ENCODE measurements at places on chromosomes 3 and 15.

- DNase-seq: no peak
These were observed 14.1 kb downstream of the GYG1 start for GRCh38 chr3:149005416-149005815.

DNA sequence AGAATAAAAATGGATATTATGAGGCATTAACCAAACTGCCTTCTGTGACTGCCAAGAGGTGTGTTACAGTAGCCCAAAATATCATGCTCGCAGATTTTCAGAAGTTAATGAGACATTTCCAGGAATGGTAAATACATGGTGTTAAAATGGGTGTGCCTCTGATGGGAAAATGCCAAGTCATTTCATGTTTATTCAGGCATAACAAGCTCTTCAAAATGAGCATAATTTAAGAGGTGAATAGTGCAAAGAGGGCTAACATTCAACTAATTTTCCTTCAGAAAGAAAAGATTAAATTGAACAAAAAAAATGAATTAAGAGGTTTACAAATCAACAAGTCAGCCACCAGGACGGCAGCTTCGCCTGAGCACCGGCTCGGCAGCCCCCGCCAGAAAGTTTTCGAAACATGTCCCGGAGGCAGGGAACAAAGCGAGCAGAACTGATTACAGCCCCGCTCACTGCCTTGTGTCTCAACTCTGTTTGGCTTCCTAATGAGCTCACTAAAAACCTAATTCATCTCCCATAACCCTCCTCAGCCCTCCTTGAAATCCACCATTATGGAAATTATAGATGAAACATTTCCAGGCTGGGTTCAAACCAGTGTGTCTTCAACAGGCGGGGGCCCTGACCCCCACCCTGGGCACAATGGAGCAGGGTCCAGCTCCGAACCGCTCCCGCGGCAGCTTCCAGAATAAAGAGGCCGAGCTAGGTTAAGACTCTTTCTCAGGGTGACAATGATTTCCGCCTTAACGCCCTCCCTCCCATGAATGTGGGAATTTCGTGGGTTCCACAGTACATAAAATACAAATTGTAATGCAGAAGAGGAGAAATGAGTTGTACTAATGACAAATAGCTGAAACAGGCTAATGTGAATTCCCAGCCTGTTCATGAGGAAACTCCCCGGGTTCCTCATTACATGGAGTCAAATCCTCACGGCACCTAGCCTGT, 43.9 kb downstream of the MEIS2 start:
- DNase-seq: no peak

- DNase-seq: no peak
These were observed 901.7 kb downstream of the PLOD2 start for GRCh38 chr3:145259166-145259880.

GRCh38 chr15:80559320-80559693, 135.8 kb upstream of the ABHD17C start:
- no peak for DNase-seq

DNA sequence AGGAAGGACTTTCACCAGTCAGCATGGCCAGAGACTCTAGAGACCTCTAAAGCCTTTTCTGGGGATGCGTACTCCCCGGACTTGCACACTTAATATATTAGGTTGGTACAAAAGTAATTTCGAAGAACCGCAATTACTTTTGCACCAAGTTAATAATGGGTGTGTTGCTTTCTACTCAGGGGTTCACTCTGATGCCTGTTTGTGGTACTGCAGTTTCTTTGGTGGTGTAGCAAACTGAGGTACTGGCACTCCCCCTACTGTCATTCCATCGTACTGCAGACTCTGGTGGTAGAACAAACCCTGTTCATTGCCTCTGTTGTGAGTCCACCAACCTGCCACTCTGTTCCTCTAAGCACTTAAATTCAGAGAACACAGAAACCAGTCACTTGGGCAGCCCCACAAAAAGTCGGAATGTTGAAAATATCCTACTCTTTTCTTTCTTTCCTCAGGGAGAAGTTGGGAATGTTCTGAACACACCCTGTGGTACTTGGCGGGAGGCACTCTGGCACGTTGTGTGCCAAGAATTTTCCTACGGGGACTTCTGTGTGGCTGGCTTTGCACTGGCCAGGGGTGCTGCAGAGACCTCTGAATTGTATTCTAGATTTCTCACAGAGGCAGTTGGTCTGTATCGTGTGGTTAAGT, 46.3 kb downstream of the GABRG3 start:
- peak; percentile 66 for DNase-seq

Measured in suppressor macrophage treated with lipopolysaccharide for 1 hour (primary cell).